ENCODE measurements at places on chromosomes 3 and 15. TPM values are rescaled to one million over a fixed set of nuclear protein-coding genes. Genes with fewer than 3 reads are reported as not detected.

Gene TMPRSS7
- total RNA-seq = not detected

Gene CCR5
- total RNA-seq = not detected

GRCh38 chr3:151265866-151266265 is 12.5 kb downstream of the P2RY14 start:
- no peak for DNase-seq

- no peak for DNase-seq
Measured at GRCh38 chr15:84681831-84682230, 23.8 kb upstream of the NMB start.

DNA sequence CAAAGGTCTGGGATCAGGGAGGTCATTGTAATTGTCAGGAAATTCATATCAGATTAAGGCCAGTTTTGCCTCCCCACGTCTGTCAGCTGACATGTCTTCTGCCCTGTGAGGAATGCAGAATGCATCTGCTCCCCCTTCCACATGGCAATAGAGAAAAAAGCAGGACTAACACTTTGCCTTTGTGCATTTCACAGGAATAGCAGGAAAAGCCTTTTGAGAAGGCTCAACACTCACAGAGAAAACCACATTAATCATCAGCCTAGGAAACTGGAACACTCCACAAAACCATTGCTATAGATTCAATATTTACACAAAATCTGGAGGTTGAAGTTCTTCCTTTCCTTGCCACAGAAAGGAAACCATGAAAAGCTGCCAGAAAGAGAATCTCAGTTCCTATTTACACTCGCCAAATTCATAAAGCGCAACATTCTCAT is 165.2 kb upstream of the HES1 start:
- DNase-seq = no peak

- DNase-seq = no peak
Measured at GRCh38 chr3:121970047-121970446, 52.0 kb downstream of the ILDR1 start.

DNA sequence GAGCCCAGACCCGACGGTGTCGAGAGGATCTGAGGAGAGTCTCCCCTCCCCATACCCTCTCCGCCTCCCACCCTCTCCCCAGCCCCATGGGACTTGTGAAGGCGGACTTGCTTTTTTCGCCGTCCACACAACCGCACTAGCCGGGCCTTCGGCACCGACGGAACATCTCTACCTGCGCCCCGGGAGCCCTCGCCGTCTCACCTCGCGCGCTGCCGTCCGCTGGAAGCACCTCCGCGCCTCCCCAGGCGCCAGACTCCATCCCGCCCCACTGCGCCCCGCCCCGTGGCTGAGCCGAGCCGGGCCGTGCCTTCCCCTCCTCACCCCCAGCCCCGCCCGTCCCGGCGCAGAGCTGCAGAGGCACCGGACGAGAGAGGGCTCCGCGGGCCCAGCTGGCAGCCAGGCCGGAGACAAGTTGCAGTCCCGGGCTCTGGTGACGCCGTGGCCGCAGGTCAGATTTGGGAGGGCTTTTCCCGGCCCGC is at the start of the genes DUOX1 and DUOXA1:
DUOX1 (plus strand) TSS at position 344 of the 479 bp plus-strand sequence. CDS start 1,973 bp downstream, outside the sequence.
DUOXA1 (minus strand) TSS at position 229 of the 479 bp plus-strand sequence. CDS start 6,865 bp downstream, outside the sequence.
- DNase-seq = no peak
